Central memory CD8-positive, alpha-beta T cell (primary cell): ENCODE measurements at places on chromosomes 1 and 21.

DNA sequence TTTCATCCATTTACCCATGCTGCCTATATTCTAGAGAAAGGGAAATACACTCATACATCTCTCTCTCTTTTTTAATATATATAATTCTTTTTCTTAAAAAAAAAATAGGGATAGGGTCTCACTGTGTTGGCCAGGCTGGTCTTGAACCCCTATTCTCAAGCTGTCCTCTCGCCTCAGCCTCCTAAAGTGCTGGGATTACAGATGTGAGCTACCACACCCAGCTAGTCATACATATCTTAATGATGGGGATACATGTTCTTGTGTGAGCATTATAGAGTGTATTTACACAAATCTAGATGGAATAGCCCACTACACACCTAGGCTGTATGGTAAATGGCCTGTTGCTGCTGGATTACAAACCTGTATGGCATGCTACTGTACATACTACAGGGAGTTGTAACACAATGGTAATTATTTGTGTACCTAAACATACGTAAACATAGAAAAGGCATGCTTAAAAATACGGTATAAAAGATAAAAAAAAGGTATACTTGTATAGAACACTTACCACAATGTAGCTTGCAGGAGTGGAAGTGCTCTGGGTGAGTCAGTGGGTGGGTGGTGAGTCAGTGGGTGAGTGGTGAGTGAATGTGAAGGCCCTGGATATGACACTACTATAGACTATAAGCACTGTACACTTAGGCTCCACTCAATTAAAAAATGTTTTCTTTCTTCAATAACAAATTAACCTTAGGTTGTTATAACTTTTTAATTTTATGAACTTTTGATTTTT is 72.9 kb downstream of the IVNS1ABP start:
- no peak for DNase-seq

GRCh38 chr1:45051005-45051772 is 39.1 kb downstream of the UROD start:
- DNase-seq, result no peak

GRCh38 chr21:26106562-26106961 is 64.0 kb downstream of the APP start:
- DNase-seq, result no peak

DNA sequence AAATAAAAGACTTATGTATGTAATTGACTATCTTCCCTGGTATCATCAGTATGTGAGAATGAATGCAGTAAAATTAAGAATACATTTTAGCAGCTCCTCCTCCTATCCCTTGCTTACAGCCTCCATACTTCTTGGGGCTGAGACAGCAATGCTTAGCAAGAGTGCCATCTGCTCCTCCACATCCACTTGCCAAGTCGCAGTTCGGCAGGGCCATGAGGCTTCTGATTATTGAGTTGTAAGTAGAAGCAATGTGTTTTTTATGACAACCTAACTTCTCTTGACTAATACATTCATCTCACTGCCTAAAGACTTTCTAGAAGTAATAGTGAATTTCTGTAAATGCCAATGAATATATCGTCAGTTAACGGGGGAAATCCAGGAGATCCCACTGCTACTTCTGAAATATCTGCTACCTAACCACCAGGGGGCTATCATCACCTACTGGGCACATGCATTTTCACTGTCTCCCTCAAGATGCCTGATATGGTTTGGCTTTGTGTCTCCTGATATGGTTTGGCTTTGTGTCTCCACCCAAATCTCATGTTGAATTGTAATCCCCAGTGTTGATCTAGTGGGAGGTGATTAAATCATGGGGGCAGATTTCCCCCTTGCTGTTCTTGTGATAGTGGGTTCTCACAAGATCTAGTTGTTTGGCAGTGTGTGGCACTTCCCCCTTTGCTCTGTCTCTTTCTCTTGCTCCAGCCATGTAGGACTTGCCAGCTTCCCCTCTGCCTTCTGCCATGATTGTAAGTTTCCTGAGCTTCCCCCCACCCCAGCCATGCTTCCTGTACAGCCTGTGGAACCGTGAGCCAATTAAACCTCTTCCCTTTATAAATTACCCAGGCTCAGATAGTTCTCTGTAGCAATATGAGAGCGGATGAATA is 59.6 kb downstream of the EXTL2 start:
- no peak for DNase-seq

DNA sequence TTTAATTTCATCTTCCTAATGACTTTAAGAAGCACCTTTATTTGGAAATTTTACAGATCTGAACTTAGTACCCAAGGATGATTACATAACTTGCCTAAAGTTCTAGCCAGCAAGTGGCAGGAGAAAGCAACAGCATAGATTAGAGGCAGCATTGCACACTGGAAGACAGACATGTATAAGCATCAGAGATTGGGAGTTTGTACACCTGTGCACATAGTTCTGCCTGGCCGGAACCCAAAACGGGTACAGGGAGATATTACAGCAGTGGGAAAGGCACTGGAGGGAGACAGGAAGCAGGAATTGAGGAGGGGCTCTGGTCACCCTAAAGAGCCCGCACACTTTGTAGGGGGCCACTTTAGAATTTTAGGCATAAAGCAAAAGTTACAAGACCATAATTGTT is 19.3 kb downstream of the GBP6 start:
- no peak for DNase-seq

DNA sequence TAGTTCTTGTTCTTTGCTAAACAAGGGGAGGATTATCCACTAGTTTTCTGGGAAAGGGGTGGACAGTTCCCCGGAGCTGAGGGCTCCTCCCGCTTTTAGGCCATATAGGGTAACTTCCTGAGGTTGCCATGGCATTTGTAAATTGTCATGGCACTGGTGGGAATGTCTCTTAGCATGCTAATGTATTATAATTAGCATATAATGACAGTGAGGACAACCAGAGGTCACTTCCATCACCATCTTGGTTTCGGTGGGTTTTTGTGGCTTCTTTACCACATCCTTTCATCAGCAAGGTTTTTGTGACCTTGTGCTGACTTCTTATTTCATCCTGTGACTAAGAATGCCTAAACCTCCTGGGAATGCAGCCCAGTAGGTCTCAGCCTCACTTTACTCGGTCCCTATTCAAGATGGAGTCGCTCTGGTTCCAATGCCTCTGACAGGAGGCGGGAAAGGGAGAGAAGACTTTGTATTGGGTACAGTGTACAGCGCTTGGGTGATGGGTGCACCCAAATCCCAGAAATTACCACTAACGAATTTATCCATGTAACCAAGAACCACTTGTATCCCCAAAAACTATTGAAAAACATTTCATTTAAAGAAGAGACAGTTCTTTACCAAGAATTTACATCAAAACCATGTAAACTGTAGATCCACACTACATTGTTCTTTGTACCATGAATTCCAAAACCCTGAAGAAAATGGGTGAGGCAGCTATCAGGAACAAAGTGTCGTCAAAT is 8.7 kb upstream of the SLC2A5 start:
- no peak for DNase-seq

DNA sequence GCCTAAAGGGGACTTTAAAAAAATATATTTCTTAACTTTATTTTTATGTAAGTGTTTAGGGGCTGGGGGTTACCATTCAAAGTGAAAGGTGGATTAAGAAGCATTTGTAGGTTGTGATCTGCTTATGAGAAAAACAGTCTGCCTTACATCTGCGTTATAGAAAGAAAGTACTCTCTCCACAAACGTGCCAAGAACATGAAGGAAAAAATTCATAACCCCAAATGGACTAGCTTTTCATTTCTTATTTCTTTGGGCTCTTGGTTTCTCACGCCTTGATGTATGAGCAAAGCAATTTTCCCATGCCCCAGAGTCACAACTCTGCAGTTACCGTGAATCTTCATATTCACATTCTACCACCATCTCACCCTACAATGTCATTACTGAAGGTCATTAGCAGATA is 1165.1 kb upstream of the ADGRL4 start:
- DNase-seq, result no peak

DNA sequence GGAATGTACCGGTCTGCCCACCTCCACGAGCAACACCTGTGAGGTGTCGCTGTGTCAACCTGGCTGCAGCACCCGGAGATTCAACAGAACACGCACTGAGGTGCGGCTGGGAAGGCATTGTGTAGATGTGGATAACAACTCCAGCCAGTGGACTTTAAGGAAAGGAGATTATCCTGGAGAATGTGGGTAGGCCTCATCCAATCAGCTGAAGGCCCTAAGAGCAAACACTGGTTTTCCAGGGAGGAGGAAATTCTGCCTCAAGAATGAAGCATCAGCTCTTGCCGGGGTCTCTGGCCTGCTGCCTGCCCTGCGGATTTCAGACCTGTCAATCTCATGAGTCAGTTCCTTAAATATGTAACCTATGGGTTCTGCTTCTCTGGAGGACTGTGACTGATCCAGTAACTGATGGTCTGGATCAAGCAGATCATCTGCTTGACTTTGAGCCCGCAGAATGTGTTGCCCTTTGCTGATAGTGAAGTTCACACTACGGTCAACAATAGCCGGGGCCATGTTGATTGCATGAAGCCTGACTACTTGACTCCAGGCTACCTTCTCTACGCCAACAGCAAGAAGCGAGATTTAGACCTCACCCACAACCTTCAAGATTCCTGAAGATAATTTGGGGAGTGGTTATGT is 15.9 kb upstream of the PRDM15 start:
- no peak for DNase-seq

DNA sequence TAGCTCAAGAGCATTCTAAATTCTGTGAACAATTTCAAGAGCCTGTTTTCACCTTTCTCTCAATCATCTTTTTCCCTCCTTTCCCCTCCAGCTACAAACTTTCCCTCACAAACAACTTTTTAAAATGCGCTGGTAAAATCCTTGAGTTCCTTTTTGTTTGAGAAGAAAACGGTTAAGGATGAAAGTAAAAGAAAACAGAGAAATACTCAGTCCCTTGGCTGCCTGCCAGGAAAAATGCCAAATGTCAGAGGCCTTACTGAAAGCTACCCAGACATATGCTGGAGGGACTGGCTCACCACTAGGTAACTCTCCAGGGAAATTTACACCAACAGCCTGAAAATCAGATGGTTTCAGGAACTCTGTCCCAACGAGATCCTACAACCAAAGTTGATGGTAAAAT is 11.0 kb upstream of the SERBP1 start:
- no peak for DNase-seq

GRCh38 chr1:231419147-231419546 is 2.9 kb downstream of the EGLN1 start:
- DNase-seq, result no peak

DNA sequence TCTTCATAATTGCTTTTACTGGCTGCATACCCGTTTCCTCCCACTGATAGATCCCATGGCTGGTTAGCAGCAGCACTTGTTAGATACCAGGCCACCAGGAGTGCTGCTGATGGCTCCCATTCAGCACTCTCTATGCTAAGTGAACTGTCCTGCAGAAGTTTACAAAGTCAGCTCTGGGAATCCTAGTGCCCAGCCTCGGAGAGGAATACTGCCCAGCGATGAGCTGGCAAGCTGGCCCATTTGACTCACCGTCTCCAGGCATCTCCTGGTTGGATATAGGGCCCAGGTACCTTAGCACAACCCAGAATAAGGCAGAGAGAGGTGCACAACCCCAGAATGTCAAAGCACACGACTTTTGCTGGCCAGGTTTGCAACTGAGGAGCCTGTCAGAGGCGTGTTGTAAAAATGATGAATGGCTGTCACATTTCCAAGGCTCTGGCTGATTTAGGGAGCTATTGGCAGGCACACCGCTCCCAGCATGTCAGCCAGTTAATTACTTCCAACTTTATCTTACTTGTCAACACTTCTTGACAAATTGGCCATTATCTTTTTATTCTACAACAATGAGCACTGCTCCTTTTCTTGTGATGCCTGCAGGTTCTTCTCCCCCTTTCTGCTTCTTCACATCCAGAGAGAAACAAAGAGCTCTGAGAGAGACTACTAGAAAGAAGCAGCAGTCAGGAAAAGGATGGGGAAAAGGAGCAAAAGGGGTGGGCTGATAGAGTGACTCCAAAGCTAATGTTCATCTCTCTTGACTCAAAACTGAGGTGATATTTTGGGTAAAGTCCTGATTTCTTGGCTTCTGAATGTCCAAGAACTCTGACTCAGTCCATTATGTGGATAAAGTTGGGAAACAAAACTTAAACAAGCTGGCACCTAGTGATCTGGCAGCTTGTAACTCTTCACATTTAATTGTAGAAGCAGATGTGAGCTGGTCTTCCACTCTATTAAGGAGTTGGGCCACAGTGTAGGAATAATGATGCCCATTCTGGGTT is 10.8 kb upstream of the ANGPTL7 start:
- DNase-seq, result no peak

DNA sequence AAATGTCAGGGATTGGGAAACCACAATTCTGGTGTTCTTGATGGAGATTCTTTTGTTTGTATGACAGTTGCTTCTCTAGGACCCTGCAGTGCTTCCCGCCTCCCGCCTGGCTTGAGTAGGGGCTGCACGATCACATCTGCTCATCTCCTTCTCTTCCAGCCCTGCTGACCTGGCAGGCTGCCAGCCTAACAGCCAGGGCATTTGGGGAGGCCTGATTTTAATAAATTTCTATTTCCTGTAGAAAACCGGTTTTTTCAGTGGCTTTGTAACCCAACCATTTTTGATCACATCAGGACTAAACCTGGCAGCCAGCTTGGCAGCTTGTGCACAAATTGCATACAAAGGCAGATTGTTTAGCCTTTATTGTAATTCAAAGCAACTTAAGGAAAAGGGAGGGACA is 78.9 kb downstream of the UBE2U start:
- no peak for DNase-seq

DNA sequence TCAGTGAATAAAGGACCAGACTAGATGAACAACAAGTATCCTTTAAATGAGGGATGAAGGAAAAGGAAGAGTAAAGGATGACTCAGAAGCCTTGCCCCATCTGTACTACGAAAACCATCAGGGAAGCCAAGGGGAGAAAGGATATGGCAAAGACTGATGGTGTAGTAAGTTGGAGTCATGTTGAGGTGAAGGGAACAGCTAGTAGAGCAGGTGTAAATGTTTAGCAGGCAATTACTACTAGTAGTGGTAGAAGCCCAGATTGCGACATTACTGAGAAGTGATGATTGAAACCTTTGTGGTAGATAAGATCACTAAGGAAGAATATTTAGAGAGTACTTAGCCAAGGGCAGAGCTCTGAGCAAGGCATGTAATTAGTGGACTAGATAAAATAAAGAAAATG is 84.0 kb downstream of the PHTF1 start:
- no peak for DNase-seq

GRCh38 chr1:65435987-65436386 is 15.5 kb downstream of the LEPR start:
- no peak for DNase-seq

DNA sequence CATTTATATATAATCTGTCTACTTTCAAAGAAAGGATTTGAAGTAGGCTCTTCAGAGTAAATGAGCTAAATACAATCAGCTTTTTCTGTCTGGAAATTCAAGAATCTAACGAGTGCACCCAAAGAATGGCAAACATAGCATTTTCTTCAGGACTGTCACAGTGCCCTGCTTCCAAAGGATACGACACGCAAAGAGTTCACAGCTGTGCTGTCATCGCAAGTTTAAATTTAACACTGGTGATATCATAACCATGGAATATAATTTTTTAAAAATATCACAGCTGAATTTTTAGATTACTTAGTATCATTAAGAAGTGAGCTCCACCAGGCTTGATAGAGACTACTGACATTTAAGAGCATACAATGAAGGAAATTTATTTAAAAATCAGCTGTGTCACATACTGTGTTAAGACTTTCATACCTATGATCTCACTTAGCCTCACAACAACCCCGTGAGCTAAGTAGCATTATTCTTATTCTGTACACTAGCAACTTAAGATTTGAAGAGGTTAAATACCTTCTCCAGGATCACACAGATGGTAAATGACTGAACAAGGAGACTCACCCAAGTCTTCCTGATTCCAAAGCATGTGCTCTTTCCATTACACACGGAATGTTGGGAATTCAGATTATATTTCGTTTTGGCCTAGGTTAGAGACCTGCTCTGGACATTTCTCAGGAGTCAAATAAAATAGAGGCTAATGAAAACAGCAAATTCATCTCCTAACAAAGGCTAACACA is 46.2 kb upstream of the PRRX1 start:
- no peak for DNase-seq
